ENCODE measurements at places on chromosomes 12 and 14.

- no peak for DNase-seq
These were observed 30.6 kb downstream of the RIN3 start for GRCh38 chr14:92544051-92544720.

DNA sequence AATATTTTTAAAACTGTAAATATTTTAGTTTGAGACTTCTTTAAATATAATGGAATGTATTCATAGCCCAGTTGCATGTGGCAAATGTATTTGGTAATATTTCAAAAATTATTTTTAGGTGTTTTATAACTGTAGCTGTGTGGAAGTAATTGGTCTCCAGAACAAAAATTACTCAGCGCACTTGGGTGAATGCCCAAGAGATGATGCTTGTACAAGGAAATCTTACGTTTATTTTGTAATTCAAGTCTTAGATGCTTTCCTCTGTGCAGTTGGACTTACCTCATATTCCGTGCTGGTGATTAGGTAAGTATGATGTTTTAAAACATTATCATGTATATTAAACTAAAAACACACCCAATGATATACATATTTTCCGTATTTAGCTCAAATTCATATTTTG lies 76.7 kb upstream of the SLCO1B1 start:
- DNase-seq, result peak; percentile 34

GRCh38 chr12:100875771-100876170 lies 81.2 kb downstream of the ANO4 start:
- DNase-seq, result no peak

- peak; percentile 61 for DNase-seq
These were observed 14.6 kb upstream of the RBM19 start for GRCh38 chr12:113980537-113981337.

DNA sequence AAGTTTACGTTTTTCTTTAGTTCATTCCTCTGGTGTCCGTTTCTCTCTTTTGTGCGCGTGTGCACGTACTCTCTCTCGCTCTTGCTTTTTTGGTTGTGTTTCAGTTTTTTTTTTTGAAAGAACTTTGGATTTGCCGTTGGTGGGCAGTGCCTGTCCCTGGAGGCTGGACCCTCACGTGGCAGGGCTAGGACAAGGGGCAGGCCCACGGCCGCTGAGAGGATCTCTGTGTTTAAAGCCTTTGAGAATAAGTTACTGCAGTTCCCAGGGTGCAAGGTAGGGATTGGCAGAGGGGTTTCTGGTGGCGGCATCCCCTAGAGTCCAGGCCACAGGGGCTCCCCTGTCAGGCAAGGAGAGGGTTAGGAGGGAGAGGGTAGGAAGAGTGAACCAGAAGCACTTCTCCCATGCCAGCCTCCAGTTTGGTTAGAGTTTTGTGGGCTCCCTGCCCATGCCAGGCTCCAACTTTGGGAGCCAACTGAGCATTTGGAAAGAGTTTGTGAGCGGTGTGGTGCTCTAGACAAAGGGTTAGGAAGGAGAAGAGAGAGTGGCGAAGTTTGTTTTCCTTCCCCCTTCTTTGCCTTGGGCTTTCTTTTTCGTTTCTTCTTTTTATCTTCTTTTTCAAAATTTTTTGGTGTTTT lies 30.5 kb downstream of the ZFHX2 start:
- no peak for DNase-seq

GRCh38 chr14:34770901-34771300 lies 56.5 kb upstream of the CFL2 start:
- DNase-seq, result no peak

DNA sequence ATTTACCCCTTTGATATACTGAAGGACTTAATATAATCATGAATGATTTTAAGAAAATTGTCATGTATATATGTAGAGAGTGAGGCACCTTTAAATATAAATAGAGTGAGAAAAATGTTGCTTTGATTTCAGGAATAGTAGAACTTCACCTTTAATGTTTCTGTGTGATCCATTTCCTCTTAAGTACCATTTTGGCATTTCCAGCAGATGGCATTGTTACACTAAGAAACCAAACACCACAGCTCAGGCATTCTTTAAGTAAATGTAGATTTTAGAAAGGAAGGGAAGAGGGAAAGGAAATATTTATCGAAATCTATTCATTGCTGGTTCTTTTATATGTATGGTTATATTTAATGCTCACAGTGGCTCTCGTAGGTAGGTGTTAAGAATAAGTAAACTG lies 556.7 kb upstream of the FBXO33 start:
- peak; percentile 17 for DNase-seq

DNA sequence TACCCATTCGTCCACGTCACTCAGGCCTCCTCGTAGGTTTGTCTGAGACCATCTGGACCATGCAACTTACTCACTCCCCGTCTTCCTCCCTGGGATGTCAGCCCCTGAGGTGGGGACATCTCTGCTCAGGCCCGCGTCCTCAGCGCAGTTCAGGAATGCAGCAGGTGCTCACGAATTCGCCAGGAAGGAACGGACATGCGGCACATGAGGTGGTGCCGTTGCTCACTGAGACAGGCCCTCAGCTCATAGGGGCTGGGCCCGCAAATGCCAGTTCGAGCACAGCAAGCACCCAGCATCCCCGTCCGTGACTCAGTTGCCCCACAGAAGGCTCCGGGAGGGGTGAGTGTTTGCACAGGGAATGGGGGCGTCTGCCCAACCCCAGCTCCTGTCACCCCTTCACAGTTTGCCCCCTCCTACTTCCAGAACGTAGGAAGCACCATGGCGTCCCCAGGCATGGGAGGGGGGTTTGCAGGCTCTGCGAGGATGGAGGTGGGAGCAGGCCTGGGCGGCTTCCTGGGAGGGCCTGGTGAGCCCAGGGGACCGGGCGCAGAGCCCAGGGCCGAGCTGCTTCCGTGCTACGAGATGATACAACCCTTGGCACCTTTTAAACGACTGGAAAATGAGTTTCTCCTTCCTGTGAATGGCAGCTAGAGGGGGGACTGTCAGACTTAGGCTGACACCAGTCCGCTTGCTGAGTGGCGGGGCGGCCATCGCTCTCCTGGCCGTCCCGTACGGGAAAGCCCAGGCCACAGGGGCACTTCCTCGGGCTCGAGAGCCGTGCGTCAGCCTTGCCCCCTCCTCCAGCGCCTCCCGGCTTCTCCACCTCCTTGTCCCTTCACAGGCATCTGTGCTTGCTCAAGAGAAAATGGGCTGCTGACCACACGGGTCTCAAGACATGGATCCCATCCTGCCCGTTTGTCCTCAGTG lies 6.9 kb downstream of the GALNT9 start:
- DNase-seq, result no peak

DNA sequence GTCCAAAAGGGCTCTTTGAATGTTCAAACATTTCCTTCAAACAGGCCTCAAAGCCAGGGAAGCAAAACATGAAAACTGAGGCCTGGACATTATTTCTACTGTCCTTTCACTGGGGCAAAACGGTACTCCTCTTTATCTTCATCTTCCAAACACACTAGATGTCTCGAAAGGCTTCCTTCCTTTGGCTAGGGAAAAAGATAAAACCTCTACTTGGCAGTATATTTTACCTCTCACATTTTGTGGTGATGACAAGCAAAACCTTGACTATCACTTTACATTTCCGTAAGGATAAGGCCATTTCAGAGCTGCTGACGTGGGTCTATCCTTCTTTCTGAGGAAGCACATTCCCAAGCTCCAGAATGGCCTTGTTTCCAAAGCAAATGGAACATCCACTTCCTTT lies 9.9 kb downstream of the STAB2 start:
- DNase-seq, result no peak

DNA sequence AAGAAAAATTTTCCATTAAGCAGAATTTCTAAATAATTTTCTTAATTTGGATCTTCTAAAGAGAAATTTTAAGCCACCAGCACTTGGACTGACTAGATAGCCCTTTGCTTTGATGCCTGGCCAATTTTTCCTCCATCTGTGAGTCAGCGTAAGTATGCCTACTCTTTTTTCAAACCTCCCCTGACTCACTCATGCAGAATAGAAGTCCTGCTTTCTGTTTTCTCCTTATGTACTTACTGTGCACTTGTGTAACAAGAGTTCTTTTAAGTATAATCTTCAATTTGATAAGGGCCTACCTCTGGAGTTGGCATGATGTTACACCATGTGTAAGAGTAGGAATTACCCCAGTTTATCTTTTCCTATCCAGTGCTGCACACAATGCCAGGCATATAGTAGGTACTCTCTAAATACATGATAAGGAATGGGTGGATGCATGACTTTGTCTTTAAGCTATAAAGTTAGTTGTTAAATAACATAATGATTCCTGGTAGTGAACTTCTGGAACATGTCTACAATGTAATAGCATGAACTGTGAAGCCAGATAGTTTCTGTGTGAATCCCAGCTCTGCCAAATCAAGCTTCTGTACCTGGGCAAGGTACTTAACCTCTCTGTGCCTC lies 329.6 kb downstream of the TMTC2 start:
- peak; percentile 79 for DNase-seq

DNA sequence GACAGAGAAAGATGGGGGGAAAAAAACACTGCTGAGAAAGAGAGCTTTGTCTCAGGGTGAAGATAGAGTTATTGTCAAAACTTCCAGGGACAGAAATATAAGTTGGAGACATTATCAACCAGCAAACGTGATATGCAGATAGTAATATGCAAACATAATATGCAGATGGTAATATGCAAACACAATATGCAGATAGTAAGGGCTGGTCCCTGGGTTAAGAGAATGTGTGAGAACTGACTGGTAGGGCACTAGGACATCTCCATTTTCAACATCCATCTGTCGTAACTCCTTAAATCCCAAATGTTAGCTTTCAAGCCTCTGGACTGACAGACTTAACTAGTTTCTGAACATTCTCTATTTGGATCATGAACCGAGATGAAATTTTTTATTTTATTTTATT lies 32.2 kb downstream of the SNRPF start:
- no peak for DNase-seq

GRCh38 chr12:109222496-109222895 lies 86.6 kb downstream of the FOXN4 start:
- DNase-seq, result no peak

DNA sequence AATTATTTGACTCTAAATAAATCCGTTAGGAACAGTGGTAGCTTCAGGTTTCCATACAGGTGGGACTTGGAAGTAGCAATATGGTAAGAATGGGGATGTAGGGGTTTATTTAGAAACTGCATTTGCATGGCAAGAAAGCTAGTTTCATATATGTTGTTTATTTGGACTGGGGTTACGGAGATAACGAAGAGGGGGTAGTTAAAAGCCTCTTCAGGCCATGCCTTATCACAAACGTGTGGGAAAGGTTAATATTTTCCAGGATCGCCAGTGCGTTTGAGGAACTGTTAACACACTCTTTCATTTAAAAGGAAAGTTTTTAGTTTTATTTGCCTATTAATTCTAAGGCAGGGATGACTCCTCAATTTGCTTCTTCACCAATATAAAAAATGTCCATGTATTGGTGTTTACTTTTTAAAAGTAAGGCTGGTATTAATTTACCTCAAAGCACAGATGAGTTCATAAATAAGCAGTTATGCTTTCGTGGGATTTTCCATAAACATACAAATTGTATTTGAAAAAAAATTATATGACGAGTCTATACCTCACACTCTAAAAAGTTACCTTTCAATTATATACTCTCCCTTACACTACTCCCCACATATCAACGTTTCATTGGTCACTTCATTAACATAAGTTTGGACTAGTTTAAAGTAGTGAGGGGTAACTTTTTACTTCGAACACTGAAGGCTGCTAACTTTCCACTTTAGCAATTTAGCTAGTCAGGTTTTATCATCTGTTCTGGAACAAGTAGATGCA lies 814 bp downstream of the RAB2B start:
- DNase-seq, result no peak

DNA sequence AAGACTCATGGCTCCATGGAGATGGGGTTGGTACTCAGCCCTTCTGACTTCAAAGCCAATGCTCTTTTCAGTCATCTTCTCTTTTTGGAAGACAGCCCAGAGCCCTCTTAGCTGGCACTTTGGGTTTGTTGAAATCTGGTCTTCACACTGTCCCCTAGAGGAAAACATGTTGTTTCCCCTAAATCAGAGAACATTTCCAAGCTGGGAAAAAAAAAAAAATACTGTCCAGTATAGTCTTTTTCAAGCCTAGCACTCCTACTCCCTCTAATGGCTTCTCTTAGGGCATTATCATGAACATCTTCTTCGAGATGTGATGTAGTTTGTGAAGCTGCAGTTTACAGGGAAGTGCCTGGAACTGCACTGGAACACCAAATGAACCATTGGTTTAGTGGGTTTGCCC lies 3.0 kb upstream of the ZC3H14 start:
- DNase-seq, result peak; percentile 72

GRCh38 chr14:87397499-87397898 lies 595.5 kb downstream of the GALC start:
- DNase-seq, result no peak

DNA sequence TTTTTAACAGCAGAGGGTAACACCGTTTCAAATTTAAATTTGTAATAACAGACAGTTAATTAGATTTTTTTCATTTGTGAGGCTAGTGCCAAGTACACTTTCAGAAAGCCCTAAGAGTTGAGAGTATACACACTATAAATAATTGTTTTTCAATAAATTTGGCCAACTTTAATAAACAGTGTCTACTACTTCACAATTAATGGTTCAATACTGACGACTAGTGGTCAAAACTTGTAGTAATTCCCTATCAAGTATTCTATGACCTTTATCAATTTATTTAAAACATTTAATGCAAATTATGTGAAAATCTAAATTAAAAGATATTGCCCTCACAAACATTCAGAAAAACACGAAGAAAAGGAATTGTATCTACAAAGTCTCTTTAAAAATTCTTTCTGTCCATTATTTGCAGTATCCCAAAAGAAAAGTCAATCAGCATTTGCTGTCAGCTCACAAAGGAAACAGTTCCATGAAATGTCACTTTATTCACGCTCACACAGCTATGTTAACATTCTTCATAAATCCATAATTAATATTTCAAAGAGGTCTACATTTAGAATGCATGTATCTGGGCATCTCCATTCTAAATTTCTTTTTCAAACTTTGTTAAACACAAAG lies 91.2 kb downstream of the CEP128 start:
- peak; percentile 45 for DNase-seq

DNA sequence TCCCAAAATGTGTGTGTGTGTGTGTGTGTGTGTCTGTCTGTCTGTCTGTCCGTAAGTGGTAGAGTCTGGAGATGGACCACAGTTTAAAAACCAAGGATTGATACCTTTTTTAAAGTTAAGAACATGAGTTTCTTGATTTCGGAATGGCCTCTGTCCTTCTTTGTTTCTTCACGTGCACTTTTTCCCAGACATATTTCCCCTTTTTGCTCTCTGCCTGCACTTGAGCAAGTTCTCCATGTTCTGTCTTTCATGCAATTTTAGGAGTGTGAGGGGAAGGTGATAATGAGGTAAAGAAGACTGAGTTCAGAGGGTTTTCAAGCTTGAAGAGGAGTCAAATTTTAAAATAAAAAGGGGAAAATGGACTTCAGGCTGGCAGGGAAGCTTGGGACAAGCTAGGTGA lies 12.7 kb downstream of the OLR1 start:
- DNase-seq, result no peak

- no peak for DNase-seq
These were observed 680.7 kb downstream of the GALC start for GRCh38 chr14:87312169-87312893.

Measured in fibroblast of skin of right quadriceps (primary cell).